ENCODE measurements at places on chromosomes 1 and 21.
A peak's percentile ranks its signal among the peaks of the same experiment; 100 is the strongest.

GRCh38 chr1:190963321-190963720 is 485.7 kb upstream of the BRINP3 start:
- DNase-seq, result no peak

GRCh38 chr1:235932090-235932510 is 65.4 kb upstream of the LYST start:
- peak; percentile 94 for DNase-seq

GRCh38 chr1:119209596-119210295 is 69.3 kb upstream of the WARS2 start:
- no peak for DNase-seq

DNA sequence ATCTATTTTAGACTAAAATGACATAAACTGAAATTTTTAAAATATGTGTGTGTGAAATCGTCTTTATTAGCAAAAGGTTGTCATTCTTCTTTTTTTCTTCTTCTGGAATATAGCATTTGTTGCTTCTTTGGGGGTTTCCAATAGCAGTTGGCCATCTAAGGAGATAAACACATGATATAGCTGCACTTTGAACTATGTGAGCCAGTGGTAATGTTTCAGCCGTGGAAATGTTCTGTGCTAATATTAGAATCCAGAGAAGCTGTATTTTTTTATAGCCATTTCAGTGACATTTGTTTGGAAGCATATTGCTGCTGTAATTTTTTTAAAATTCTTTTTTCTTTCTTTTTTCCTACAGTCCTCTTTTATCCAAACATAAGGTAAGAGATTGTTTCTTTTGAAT is 75.1 kb downstream of the CNST start:
- DNase-seq, result no peak

GRCh38 chr1:53061123-53061858 is 722 bp upstream of the PODN start:
- no peak for DNase-seq

DNA sequence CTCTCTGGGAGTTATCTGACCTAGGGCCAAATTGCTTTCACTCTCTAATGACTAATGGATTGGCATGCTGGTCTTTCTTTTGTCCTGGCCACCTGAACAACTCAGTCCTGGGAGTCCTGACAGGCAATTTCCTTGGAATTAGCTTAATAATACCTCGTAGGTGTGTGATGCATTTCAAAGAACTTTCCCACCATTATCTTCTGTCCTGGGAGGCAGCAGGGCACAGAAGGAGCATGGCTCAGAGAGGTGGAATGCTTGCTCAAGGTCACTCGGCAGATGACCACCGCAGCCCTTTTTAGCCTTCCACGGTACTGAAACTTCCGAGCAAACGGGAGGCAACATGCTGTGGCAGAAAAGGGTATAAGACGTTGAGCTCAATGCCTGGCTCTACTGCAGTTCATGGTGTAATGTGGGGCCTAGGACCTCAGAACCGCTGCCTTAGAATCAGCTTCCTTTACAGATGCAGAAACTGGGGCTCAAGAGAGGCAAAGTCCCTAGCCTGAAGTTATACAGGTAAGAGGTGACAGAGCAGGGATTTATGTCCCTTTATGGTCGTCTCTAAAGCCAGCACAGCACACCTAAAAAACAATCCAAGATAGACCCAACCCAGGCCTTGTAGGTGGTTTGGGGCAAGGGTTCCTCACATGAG is 3.2 kb downstream of the ID3 start:
- no peak for DNase-seq

GRCh38 chr21:31345136-31345535 is 1.1 kb upstream of the TIAM1 start:
- no peak for DNase-seq

GRCh38 chr21:46205766-46206162 is 21.5 kb upstream of the SPATC1L start:
- DNase-seq, result no peak

DNA sequence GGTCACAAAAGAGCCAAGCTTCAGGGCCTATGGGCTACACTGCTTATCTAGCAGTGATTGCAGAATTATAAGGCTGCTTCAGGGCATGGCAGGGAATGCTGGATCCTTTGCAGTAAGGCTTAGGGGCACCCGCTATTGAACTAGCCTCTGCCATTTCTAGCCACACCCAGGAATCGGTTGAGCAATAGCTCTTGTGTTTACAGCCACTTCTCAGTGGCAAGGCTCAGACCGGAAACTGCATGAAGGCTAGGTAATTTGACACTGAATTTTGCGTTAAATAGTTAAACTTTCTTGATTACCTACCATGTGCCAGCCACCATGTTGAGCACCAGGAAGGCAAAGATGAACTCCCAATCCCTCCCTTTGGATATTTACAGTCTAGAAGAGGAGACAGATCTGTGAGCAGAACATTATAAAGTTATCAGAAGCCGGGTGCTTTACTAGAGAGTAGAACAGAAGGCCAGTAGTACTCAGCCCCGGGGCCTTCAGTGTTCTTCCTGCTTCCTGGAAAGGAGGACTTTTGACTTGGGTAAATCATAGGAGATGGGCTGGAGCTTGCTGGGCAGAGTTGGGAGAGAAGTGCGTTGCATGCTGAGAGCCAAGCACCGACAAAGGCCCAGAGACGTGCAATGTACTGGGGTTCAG is 98.6 kb upstream of the LPGAT1 start:
- peak; percentile 71 for DNase-seq

DNA sequence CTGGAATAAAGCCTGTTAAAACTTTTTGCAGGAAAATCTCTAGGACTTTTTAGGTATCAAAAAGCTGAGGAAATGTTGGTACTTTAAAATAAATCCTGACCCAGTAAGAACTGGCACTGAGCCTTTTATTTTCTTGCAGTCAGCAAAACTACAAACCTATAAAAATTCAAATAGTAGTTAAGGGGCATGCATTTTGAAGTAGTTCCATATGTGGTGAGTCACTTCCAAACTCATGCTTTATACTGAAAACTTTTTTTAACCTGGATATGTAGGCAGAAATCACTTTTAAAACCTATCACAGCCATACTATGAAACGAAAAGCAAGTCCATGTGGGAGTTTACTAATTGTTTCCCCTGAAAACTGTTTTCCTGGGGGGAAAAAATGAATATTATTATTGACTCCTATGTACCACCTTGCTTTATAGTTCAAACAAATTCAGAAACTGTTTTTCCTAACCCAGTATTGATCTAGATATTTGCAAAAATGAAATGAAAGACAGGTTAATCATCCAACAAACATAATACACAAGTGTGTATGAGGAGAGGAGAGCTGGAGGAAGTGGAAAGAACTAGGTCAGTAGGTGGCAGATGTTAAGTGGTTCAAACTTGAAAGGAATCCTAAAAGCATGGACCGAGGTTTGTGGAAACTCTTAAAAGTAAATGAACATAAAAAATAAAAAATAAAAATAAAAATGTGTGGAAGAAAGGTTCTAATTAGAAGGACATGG is 30.5 kb downstream of the NRIP1 start:
- no peak for DNase-seq

DNA sequence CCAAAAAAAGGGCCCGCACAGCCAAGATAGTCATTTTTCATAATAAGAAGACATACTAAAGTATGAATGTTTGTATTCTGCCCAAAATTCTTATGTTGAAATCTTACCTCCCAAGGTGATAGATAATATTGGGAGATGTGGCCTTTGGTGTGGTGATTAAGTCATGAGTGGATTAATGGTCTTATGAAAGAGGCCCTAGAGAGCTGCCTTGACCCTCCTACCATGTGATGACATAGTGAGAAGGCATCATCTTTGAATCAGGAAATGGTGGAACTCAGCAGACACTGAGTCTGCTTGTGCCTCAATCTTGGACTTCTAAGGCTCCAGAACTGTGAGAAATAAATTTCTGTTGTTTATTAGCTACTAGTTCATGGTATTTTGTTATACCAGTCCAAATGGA is 11.8 kb upstream of the RNPC3 start:
- DNase-seq, result no peak

DNA sequence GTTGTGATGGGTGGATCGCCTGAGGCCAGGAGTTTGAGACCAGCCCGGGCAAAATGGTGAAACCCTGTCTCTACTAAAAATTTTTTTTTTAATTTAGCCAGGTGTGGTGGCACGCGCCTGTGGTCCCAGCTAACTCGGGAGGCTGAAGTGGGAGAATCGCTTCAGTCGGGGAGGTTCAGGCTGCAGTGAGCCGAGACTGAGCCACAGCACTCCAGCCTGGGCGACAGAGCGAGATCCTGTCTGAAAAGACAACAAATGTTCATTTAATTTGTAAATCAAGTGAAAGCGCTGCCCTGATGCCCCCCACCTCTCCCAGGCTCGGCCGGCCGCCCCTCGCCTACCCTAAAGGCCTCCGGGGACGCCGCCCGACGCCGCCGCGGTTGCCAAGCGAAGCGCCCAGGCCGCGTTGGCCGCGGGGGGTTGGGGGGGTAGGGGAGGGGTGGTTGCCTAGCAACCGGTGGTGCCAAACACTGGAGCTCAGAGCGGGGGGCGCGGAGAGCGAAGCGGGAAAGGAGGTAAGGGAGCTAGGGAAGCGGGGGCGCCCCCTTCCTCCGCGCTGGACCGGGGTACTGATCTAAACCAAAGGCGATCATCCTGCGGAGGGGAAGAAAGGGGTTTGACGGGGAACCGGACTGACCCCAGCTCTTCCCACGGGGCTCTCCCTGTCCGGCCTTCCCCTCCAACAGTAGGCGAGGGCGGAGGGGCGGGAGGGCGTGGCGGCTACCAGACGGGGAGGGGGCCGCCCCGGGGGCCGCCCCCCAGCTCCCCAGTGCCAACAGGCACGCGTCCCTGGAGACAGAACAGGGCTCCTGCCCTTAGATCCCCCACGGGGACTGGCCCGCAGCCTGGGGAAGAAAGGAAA is at the start of gene TEKT2:
TEKT2 (plus strand) TSS at position 460 of the 862 bp plus-strand sequence. CDS start 828 bp downstream, outside the sequence.
- no peak for DNase-seq

DNA sequence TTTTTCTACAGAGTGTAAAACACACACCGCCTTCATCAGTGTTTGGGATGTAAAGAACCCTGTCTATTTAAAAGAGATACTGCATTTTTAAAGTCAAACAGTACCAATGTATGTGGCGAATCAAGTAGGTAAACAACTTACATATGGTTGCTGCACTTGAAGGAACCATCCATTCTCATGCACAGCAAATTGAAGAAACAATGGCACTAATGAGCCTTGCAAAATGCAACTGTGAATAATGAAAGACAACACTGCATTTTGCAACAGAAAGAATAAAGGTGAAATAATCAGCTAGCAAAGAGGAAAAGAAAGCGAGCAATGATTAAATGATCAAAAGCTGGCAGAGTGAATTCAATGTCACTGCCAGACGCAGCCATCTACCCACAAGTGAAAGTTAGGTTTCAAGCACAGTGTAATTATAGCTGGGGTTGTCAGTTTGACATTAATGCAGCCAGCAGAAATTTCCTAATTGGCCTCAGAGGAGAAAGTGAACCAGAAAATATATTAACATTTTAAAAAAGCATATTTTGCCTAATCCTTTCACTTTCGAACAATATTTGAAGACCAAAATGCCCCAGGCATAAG is 10.9 kb upstream of the BARHL2 start:
- no peak for DNase-seq

DNA sequence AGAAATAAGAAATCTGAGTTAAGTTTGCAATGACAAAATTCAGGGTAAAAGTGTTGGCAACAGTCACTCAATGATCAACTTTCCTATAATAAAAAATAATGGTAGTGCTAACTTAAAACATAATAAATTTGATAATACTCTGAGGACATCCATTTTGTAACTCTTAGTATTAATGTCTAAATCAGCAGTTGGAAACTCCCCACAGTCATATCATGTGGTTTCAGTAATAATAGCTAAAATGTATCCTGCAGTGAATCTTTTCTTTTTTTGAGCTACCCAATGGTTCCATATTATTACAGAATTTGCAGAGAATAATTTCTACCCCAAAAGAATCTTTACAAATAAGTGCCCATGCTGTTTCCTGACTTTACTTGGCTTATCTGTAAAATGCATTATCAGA is 286.7 kb downstream of the PTPRC start:
- no peak for DNase-seq

DNA sequence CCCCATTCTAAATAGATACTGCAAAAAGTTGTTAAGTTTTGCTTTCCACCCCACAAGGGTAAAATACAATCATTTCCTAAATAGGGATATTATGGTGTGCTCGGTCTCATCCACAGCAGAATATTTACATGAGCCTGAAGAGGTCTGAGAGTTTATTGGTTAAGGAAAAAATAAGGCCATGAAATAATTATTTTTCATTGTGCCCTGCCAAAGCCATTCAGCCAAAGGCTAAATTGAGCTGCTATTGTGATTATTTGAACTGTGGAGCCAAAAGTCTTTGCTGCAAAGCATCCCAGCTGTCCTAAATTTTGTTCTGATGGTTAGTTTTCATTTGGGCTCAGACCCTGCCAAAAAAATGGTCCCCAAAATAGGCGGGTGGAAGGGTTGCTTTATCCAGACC is 298.7 kb upstream of the ESRRG start:
- DNase-seq, result no peak

GRCh38 chr1:74010206-74010605 is 187.8 kb downstream of the LRRIQ3 start:
- DNase-seq, result no peak

DNA sequence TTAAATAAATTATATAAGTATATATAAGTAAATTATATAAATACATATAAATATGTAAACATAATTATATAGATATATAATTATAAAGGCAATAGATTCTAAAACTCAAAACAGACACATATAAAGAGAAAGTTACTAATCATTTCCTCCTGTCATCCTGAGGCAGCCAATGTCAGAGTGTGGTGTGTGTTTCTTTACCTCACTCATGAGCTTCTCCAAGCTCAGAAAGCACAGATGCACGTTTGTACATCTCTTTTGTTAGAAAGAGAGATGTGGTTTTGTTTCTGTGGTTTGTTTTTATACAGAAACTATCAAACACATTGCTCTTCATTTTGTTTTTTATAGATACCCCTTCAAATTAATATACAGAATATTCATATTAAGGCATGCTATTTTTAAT is 594.8 kb downstream of the USP25 start:
- DNase-seq, result no peak

- no peak for DNase-seq
These were observed 222.3 kb downstream of the COP1 start for GRCh38 chr1:175984813-175985212.

GRCh38 chr1:11792106-11792505 is 13.7 kb downstream of the MTHFR start:
- no peak for DNase-seq

- no peak for DNase-seq
These were observed 350.9 kb upstream of the SPAG17 start for GRCh38 chr1:118535901-118536300.

DNA sequence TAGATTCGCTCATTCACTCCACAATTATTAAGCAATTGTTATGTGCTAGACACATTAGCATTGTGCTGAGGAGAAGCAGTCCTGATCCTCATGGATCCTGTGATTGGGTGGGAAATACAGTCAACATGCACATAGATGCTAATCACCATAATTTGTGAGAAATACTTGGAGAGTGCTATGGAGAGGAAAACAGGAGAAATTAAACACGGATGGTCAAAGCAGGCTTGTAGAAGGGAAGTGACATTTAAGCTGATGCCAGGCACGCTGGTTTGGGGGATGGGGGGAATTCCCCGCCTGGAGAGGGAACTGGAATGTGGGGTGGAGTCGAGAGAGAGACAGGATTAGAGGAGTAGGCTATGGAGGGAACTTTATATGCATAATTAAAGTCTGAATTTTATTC is 52.2 kb upstream of the L1TD1 start:
- no peak for DNase-seq

GRCh38 chr1:64861611-64862010 is 104.7 kb downstream of the JAK1 start:
- no peak for DNase-seq

All from GF-D8 (cell line).